Activated CD4-positive, alpha-beta T cell treated with anti-CD3 and anti-CD28 coated beads for 36 hours (primary cell): ENCODE measurements at places on chromosomes 13 and 19. TPM values are rescaled to one million over a fixed set of nuclear protein-coding genes. Genes with fewer than 3 reads are reported as not detected.

- no peak for DNase-seq
Measured at GRCh38 chr13:79287939-79288795, 117.9 kb downstream of the RBM26 start.

DNA sequence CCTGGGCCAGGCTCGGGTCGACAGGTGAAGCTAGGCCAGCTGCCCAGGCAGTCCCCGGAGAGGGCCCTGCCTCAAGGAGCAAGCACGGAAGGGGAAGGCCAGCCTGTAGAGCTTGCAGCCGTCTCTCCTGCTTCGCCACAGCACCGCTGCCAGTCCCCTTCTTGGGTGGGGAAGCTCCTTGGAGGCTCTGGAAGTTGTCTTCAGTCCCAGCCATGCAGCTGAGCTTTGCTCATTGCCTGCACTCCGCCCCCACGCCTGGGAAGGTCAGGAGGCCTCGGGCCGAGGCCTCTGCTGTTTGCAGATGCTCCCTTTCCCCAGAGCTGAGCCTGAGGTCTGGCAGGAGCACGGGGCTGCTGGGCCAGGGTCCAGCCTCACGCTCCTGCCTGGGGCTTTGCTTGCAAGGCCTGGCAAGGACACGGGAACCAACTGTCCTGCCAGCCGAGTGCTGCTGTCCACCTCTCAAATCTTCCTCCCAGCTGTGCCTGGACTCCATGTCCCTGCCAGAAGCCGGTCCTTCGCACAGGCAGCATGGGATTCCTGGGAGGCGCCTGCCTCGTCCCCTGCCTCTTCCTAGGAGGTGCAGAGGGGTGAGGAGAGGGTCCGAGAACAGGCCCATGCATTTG lies 13.3 kb downstream of the PLEKHF1 start:
- peak; percentile 24 for DNase-seq

DNA sequence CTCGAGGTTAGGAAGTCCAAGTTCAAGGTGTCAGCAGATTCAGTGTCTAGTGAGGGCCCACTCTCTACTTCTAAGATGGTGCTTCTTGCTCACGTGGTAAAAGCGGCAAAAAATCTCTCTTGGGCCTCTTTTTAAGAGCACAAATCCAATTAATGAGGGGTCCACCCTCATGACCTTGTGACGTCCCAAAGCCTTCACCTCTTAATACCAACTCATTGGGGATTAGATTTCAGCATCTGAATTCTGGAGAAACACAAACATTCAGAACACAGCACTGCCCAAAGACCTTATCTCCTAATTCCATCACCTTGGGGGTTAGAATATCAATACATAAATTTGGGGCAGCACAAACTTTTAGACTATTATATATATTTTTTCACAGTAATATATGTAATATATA lies 146.4 kb upstream of the GPC6 start:
- no peak for DNase-seq

GRCh38 chr19:17623224-17623935 lies 64.8 kb downstream of the UNC13A start:
- DNase-seq, result no peak

DNA sequence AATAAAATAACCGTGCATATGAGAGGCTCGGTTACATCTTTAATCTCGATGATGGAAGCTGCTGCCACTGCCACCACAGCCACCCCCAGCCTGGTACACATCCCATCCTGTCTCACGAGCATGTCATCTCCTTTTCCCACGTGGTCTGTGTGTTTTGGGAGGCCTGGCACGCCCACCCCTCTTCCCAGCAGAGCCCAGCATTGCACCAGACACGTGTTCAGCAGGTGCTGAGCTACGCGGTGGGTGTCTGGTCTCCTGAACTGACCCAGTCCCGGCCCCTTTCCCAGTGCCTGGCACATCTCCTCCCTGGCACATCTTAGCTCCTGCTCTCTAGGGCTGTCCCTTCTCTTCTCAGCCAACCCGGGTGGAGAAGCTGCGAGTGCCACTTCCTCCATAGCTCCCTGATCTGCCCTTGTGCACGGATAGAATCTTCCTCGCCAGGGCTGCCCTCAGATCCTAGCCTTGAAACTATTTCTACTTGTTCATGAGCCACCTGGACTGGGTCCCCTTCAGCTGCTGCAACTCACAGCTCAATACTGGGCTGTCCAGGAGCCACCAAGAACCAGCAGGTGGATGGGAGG lies 36.8 kb upstream of the ZNF536 start:
- no peak for DNase-seq

DNA sequence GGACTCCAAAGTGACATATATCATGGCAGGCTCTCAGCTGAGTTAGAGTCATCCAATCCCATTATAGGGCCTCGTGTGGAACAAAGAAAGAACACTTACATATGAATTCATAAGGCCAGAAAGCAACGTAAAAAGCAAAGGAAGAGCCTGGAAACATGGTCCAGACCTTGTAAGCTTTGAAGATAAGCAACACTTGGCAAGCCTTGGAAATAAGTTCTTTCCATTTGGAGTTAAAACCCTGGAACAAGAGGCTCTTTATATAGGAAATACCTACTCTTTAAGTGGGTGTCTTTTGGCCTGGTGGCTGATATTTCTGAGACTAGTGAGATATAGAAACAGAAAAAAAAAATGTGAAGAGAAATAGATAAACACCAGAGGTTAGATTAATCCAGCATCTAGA lies 49.4 kb downstream of the ZAR1L start:
- DNase-seq, result no peak

- no peak for DNase-seq
Measured at GRCh38 chr13:80975903-80976302, 635.0 kb upstream of the SPRY2 start.

- DNase-seq, result no peak
Measured at GRCh38 chr13:20497006-20497775, 28.5 kb downstream of the CRYL1 start.

GRCh38 chr19:58395220-58395978 lies at the start of gene RNF225:
RNF225 (plus strand) TSS chr19:58395656; CDS start chr19:58396090, 434 bp downstream.
- peak; percentile 31 for DNase-seq

- no peak for DNase-seq
Measured at GRCh38 chr13:78680115-78680561, 21.2 kb upstream of the OBI1 start.

- DNase-seq, result no peak
Measured at GRCh38 chr13:112773601-112774447, 84.0 kb downstream of the ATP11A start.

DNA sequence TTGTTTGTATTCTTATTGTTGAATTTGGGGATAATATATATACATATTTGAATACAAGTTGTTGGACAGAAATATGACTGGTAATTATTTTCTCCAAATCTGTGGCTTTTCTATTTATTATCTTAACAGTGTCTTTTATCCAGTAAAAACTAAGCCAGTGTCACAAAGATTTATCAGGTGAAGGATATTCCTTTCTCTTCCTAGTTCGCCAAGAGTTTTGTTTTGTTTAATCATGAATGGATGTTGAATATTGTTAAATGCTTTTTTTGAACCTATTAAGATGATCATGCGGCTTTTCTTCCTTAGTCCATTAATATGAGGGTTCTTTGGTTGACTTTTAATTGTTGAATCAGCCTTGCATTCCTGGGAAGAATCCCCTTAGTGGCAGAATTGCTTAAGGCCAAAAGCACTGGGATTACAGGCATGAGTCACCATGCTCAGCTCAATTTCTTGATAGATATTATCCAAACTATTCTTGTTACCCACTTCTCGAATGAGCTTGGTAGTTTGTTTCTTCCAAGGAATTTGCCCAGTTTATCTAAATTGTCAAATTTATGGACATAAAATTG lies 53.3 kb downstream of the TEX26 start:
- no peak for DNase-seq

GRCh38 chr13:43305416-43305815 lies 282.0 kb downstream of the DNAJC15 start:
- no peak for DNase-seq

DNA sequence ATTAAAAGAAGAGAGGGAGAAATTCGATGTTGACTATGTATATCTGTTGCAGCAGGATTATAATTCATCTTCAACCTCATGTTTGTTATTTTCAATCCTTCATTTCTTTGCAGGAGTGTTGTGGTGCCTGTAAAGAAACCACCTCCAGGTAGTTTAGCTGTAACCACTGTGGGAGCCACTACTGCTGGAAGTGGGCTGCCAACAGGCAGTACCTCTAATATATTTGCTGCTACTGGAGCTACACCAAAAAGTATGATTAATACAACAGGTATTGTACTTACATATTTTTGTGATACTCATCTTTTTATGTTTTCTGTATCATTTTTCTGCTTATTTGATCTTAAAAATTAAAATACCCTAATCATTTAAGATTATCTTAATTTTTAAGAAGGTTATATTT lies 266.5 kb downstream of the NBEA start:
- DNase-seq, result no peak

GRCh38 chr13:49711218-49711863 lies 20.1 kb upstream of the EBPL start:
- no peak for DNase-seq

DNA sequence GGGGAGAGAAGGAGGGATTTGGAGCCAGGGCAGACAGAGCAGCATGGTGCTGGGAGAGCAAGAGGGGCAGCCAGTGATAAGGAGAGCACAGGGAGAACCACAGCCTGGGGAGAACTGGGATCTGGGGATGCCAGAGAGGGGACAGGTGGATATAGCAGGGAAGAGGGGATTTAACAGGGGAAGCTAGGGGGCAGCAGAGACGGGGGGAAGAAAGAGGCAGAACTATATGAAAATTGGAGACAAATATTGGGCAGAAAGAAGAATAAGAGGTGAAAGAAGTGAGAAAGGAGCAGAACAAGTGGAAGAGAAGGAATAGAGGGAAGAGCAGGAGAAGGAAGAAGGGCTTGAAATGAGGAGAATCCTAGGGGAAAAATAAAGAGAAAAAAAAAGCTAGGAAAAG lies 6.5 kb upstream of the ZNF528 start:
- no peak for DNase-seq

GRCh38 chr13:93736081-93736480 lies 509.5 kb downstream of the GPC6 start:
- no peak for DNase-seq

DNA sequence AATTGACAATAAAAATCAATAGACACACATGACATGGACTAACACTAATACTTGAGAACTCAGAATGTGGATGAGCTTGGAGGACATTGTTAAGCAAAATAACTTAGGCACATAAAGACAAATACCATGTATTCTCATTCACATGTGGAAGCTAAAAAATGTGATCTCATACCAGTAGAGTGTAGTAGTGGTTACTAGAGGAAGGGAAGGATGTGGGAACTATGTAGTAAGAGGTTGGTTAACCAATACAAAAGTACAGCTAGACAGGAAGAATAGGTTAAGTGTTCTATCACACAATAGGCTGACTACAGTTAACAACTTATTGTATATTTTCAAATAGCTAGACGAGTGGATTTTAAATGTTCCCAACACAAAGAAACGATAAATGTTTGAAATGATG lies 415.8 kb upstream of the KLF12 start:
- no peak for DNase-seq

DNA sequence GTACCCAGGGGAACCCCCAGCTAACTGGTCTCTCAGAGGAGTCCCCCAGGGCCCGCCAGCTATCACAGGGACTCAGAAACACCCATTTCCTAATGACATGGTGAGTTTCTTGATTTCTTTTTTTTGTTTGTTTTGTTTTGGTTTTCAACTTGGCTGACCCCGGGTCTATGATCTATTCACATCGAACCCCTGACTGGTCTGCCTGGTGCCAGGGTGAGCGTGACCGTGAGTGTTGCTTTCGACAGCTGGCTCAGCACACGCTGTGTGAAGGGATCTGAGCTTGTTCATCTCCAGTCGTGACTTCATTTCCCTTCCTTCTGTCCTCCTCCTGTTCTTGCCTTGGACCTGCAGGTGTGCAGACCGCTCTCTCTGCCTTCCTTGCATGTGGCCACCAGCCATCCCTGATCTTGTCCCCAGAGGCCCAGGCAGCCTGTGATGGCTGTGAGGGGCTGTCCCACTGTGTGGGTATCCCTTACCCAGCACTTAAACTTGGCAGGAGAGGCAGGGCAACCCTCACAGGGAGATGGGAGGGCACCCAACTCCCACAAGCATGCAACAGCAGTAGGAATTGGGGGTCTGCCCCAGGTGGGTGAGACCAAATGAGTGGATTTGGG lies 26.2 kb downstream of the TMEM161A start:
- DNase-seq, result no peak

DNA sequence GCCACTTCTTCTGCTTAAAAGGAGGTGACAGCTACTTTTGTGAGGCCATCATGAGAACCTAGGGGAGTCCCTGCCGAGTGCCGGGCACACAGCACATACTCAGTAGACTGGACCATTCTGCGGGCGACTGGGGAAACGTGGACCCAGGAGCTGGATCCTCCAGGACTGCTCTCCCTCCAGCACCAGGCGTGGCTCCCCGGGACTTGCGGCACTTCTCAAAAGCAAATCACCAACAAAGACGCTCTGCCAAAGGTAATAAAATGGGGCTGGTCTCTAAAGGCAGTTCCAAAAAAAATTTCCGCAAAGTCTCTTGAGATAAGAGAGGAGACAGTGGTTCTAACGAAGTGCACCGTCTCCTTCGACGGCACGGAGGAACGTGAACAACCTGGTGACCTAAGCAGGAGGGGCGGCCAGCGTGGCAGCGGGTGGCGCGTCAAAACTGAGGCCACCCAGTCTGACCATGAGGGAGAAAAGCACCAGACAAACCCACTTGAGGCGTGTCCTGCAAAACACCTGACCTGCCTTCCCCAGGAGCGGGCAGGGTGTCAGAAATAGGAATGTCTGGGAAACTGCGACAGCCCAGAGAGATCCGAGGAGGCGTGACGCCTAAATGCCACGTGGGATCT lies 1.4 kb upstream of the TMPRSS9 start:
- no peak for DNase-seq

DNA sequence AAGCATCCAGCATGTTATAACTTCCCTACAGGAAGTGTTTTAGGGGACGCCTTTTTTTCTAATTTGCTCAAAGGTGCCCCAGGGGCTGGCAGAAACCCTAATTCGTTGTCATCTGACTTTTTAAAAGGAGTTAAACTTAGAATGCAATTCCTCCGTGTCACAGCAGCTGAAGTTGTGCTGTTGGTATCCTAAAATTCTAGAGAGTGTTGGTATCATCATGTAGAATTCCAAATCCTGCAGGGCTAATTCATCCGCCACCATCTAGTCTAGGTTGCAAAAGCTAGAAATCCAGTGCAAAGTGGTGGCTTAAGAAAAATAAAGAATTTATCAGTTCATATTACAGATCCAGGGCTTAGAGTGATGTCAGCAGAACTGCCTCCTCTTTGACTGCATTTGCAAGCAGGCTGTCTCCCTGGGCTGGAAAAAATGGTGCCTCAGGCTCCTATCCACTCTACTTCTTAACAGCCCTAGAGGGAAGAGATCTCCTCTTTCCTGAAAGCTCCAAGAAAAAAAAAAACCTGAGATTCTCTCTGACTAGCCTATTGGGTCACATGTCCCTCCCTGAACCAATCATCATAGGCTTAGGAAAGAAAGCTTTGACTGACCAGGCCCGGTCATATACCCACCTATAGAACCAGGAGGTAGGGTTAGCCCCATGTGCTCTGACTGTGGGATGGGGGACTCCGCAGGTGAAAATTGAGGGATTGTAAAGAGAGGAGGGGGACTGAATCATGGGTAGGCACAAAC lies 73.0 kb downstream of the MAP4K1 start:
- no peak for DNase-seq

Gene ZNF415
- 3.2 TPM for total RNA-seq

Gene KCNC3
- total RNA-seq, result 9.7 TPM

Gene THSD8
- 31.0 TPM for total RNA-seq

Gene IZUMO4
- total RNA-seq, result 15.2 TPM

Gene ZNF223
- 0.82 TPM for total RNA-seq

Gene MAP4K1
- 198 TPM for total RNA-seq

Gene STK24
- 173 TPM for total RNA-seq

Gene NMRK2
- total RNA-seq, result not detected

Gene LILRB5
- total RNA-seq, result not detected

Gene OR7A10
- total RNA-seq, result not detected

Gene CGB1
- not detected for total RNA-seq

Gene CIRBP
- 188 TPM for total RNA-seq
